Dorsolateral prefrontal cortex (tissue), 122 donors: ENCODE measurements at places on chromosomes 4 and X.

DNA sequence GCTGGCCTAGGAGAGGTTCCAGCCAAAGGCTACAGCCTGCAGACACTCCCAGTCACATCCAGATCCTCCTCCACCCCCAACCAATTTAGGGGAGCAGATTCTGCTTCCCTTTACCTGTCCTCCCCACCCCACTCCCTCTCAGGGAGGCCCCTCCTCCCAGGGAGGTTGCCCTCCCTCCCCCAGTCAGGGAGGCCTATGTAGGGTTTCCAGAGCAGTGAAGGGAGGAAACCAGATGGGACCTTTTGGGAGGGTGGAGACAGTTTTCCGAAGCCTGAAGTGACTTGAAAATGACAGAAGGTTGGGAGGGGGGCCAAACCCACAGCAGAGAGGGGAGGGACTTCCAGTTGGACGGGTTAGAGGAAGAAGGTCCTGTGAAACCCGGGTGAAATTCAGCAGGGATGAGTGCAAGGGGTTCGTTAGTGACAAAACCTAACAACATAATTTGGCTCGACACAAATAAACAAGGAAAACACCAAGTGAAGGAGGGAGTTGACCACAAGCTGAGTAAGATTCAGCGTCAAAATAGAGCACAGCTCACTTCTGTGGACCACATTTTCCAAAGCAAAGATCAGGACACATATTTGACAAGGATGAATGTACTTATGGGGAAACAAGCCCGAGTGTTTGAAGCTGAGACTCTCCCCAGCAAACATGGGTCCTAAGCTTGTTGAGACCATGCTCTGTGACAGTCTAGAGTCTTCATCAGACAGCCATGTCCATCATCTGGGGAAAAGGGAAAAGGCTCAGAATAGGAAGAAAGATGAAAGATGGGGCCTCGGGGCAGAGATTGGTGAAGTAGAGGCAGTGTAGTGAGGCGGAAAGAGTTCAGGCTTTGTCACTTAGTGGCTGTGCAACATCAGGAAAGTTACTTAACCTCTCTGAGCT lies 46.4 kb downstream of the PRPS1 start:
- no peak for DNase-seq

GRCh38 chrX:12844319-12844718 lies 22.6 kb upstream of the TLR7 start:
- no peak for DNase-seq

- DNase-seq, result no peak
Measured at GRCh38 chrX:49892542-49892941, 13.3 kb downstream of the USP27X start.

- DNase-seq, result no peak
Measured at GRCh38 chr4:48205107-48205506, 64.5 kb downstream of the TEC start.

DNA sequence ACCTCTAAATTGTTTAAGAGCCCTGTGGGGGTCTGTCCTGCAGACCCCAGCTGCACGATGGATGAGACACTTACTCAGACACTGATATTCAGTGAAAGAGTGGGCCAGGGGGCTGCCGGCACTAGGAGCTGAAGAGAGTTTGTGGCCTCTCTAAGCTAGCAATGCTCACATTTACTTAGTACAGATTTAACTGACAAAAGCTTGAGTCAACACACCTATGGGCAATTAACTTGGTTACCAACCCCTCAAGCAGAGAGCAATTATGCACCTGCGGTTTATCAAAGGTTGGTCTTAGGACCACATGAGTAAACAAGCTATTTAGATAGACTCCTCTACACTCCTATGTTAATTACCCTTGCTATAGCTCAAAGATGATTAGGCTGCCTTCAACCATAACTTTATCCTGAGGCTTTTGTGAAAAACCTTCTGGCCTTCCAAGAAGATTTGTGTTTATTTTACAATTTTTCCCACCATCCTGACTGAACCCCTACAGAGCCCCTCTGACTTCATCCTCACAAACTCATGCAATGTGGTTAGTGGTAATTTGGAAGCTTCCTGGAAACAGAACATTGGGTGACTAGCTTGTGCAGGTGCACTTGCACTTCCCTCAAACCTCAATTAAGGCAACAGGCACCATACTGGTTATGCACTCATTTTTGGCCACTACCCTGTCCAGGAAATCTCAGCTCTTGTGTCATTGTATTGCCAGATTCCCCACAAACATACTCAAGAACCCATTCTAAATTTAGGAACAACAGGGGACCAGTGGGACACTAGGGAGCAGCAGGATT lies 234.4 kb upstream of the ITM2A start:
- DNase-seq, result no peak
